IMR-90 (cell line): ENCODE measurements at places on chromosomes 6 and 20.

GRCh38 chr20:3328501-3328900 lies 79.0 kb downstream of the DNAAF9 start:
- DNase-seq, result no peak

- DNase-seq, result peak; percentile 4
Measured at GRCh38 chr6:72287801-72288200, 334.1 kb upstream of the KCNQ5 start.

DNA sequence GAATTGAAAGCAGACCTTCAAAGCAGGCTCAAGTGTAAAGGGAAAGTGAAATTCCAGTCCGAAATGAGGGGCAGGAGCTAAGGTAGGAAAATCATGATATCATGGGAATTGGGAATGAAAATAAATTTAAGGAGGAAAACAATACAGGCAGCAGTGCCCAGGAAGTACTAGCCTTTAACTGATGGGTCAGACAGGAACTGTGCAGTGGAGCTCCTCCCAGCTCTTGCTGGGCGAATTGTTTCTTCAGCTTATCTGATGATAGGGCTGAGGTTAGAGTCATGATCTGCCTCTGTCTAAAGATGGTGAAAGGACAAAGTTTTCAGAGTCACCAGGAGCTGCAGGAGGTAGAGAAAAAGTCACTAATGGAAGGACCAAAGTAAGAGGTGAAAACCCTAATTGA lies 457.9 kb upstream of the PTCHD4 start:
- DNase-seq, result no peak

DNA sequence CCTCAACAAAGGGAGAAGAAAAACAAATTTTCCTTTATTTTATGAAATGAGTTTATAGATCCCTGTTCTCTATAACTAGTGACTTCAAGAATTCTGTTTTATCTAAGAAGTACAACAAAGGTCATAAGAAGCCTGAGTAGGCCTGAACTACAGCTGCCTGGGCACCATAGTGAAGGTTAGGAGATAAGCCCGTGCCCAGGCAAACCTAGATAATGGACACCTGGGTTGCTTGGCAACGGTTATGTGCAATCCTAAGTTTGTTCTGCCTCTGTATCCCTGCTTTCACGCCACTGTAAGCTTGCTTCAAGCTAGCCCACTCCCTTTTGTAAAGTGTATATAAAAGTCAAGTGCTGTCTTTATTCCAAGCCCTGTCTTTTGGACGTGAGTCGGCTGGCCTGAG lies 23.2 kb downstream of the SCGN start:
- DNase-seq, result no peak

DNA sequence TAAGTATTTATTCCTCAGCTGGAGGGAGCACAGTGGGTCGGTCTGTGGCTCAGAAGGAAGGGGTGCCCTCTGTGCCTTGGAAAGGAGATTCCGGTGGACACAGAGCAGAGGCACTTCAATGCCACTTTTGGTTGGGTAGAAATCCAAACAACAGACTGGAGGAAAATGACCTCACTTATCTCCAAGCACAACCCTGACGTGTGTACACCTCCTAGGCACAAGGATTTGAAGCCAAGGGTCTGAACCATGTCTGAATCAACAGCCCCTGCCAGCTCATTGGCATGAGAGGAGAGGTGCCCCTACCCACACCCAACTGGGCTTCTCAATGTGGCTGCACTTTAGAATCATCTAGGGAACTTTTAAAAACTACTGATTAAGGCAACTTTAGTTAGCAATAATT lies 13.4 kb downstream of the CD24 start:
- DNase-seq, result no peak

GRCh38 chr20:57767441-57767840 lies 57.6 kb upstream of the PMEPA1 start:
- DNase-seq, result no peak

DNA sequence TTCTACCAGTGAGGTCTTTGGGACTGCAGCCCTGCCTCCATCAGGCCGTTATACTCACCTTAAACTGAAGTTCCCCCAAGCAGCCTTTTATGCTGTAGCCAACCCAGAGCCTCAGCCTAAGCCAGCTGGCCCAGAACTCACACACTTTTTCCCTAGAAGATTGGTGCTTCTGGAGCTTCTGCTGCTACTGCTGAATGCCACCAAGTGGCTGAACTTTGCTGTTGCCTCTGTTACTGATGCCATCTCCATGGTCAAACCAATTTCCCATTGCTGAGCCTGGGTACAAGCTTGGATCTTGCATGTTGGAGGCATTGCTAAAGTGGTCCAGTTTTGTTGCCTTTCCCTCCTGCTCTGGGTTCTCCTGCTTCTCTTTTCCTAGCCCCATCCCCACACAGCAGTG lies 15.0 kb upstream of the TBX18 start:
- DNase-seq, result no peak

- DNase-seq, result no peak
Measured at GRCh38 chr6:146912730-146913685, 291.2 kb upstream of the STXBP5 start.

DNA sequence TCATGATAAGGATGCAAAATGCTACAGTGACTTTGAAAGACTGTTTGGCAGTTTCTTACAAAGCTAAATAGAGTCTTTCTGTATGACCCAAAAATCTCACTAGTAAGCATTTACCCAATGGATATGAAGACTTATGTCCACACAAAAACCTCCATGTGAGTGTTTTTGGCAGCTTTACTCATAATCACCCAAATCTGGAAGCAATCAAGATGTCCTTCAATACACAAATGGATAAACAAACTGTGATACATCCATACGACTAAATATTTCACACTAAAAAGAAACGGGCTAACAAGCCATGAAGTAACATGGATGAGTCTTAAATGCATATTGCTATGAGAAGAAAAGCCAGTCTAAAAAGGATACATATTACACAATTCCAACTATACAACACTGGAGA lies 117.2 kb downstream of the PDE10A start:
- DNase-seq, result no peak

GRCh38 chr6:111427341-111428116 lies 55.5 kb downstream of the REV3L start:
- peak; percentile 85 for DNase-seq

- peak; percentile 7 for DNase-seq
Measured at GRCh38 chr6:2454180-2454579, 208.8 kb upstream of the GMDS start.

GRCh38 chr6:80325742-80326141 lies 219.3 kb downstream of the BCKDHB start:
- no peak for DNase-seq

- DNase-seq, result no peak
Measured at GRCh38 chr6:119166024-119166784, 87.7 kb upstream of the FAM184A start.

GRCh38 chr6:128638817-128639216 lies 118.4 kb upstream of the PTPRK start:
- DNase-seq, result no peak

DNA sequence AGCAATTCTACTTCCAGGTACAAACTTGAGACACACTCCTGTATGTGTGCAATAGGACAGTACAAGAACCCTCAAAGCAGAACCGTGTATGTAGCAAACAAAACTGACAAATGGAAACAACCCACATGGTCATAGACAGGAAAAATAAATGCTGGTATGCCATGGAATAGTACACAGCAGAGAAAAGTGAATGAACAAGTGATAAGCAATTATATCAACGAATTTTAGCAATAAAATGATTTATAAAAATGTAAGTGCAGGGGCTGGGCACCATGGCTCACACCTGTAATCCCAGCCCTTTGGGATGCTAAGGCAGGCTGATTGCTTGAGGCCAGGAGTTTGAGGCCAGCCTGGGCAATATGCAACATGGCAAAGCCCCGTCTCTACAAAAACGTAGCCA lies 9.3 kb downstream of the RIPOR3 start:
- DNase-seq, result no peak

- no peak for DNase-seq
Measured at GRCh38 chr20:37945091-37945547, 42.2 kb downstream of the VSTM2L start.

GRCh38 chr20:10842116-10842515 lies 168.3 kb upstream of the JAG1 start:
- DNase-seq, result no peak

GRCh38 chr6:128284128-128284527 lies 236.3 kb downstream of the PTPRK start:
- no peak for DNase-seq
